ENCODE measurements at places on chromosomes 7 and 10.
A peak's percentile ranks its signal among the peaks of the same experiment; 100 is the strongest.

GRCh38 chr10:126508535-126509040 is 120.3 kb upstream of the ADAM12 start:
- DNase-seq = no peak

DNA sequence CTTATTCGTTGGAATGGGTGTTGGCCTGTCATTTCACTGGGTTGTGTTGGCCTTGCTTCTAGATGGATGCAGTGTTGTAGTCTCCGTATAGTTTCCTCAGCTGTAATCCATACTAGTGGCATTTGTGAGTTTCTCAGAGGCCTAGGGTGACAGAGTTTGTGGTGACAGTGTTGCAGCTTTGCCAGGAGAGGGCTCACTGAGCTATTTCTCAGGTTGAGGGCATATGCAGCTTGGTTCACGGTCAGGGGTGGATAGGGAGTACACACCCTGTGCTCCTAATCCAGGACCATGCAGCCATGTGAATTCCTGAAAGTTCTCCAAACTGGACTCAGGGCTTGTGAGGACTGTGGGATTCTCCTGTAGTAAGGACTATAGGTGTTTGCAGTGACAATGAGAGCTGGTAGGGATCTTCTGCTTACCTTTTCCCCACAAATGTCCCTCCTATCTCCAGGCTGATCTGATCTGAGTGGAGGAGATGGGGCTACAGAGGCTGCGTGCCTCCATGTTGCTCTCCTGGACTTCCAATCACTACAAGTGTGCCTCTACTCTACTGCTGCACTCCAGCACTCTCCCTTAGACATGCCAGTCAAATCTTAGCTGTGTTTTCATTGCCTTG is 229.0 kb downstream of the STK31 start:
- DNase-seq = peak; percentile 11

DNA sequence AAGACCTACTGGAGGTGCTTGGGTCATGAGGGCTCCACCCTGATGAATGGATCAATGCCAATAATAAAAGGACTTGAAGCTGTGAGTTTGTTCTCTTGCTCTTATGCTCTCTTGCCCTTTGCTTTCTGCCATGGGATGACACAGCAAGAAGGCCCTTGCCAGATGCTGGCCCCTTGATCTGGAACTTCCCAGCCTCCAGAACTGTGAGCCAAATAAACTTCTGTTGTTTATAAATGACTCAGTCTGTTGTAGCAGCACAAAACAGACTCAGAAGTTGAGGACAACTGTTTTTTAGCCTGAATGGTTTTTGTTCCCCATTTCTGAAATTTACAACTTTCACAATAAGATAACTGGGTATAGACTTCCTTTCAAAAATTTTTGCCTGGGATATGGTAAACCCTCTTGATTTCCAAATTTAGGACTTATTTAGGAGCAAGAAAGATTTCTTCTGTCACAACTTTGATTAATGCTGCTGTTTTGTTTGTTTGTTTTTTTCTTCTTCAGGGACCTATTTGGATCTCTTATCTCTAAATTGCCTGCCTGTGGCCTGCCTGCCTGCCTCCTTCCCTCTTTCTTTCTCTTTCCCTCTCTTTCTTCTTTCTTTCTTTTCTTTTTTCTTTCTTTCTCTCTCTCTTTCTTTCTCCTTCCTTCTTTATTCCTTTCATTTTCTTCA is 12.1 kb downstream of the ENTPD1 start:
- peak; percentile 66 for DNase-seq

GRCh38 chr10:71025535-71025934 is 137.2 kb upstream of the PCBD1 start:
- DNase-seq = no peak

DNA sequence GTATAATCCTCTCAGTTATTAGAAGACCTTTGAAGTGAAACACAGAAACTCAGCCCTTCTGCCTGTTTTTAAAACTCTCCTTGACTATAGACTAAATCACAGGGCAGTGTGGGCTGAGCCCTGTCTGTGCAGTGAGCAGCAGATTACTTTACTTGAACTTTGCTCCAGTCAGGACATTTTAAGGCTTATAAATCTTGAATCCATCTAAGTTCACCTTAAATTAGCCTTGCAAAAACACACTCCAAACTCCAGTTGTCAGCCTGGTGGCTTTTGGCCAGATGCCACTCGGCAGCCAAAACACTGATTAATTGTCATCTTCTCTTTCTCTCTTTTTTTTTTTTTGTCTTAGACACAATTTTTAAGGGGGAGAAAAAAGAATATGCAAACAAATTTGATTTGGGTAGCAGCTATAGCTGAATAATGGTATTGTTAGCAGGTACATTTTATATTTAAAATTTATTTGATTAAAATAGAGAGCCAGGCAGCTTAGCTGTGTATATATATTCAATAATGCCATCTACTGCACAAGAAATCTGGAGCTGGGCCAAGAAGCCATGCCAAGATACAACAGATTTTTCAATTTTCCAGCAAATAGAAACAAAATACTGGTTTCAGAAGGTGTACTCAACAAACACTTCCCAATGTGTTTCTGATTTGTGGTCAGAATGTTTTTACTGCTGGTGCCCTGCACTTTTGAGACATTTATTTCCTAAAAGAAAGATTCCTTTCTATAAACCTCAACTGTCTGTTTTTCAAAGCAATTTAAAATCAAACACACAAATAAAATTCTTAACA is 247.7 kb downstream of the TFEC start:
- no peak for DNase-seq

GRCh38 chr10:92830478-92831389 is 17.6 kb upstream of the EXOC6 start:
- DNase-seq = no peak
